ENCODE measurements at places on chromosomes 3 and 15. TPM values are rescaled to one million over a fixed set of nuclear protein-coding genes. Genes with fewer than 3 reads are reported as not detected.

ARRDC4 gene
- total RNA-seq, result 36.5 TPM

SPTSSB gene
- total RNA-seq, result 23.2 TPM

IQSEC1 gene
- total RNA-seq, result 30.8 TPM

SKOR1 gene
- total RNA-seq, result 0.92 TPM

WNT7A gene
- total RNA-seq, result not detected

PRRT3 gene
- total RNA-seq, result 31.6 TPM

GRCh38 chr15:33083232-33084081 lies 111.1 kb downstream of the FMN1 start:
- DNase-seq, result no peak

DNA sequence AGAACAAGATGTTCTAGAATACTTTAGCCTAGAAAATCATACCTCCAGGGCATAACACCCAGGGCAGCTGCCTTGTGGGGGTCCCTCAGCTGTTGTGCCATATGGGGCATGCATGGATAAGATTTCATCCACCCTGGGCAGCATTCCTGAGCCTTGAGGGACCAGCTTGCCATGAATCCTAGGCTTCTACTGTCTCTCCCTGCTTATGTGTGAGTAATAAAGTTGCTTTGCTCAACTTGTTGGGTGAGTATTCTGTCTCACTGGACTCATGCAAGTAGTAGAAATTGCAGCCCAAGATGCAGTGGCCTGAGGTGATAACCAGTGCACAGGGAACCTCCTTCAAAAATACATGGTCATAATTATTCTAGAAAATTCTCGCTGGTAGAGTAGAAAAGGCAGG lies 52.1 kb upstream of the EPHB1 start:
- no peak for DNase-seq

DNA sequence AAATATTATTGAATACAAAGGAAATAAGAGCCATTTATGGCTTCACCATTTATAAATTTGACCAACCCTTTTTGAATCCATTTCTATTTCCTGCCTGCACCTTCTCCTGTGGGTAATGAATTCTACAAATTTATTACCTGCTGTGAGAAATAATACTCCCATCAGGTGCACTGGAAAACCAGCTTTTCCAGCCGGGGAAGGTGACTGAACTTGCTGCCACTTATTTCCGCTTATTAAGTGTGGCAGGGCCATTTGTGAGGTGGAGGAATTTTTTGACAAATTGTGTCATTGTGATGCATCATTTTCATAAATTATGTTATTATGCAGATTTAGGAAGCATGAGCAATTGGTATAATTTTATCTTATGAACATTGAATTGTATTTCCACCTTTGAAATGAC lies 151.1 kb downstream of the SQOR start:
- DNase-seq, result no peak

DNA sequence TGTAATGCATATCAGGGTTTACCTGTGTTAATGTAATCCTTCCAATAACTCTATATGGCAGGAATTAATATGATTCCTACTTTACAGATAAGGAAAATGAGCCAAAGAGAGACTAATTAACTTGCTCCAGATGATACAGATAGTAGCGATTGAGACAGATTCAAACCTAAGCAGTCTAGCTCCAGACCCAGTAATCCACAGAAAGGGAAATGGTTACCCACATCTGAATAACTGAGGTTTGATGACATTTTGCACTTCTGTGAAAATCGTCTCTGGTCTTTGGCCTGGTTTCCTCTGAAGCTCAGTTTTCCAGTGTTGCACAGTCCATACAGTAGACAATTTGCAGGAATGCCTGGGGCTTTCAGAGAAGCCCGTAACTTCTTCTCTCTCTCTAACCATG lies 177.1 kb upstream of the UMPS start:
- DNase-seq, result no peak

DNA sequence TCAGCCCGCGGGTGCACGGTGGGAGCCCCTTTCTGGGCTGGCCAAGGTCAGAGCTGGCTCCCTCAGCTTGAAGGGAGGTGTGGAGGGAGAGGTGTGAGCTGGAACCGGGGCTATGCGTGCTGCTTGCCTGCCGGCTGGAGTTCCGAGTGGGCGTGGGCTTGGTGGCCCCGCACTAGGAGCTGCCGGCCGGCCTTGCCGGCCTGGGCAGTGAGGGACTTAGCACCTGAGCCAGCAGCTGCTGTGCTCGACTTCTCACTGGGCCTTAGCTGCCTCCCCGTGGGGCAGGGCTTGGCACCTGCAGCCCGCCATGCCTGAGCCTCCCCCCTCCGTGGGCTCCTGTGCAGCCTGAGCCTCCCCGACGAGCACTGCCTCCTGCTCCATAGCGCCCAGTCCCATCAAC lies 36.0 kb downstream of the TRH start:
- no peak for DNase-seq

DNA sequence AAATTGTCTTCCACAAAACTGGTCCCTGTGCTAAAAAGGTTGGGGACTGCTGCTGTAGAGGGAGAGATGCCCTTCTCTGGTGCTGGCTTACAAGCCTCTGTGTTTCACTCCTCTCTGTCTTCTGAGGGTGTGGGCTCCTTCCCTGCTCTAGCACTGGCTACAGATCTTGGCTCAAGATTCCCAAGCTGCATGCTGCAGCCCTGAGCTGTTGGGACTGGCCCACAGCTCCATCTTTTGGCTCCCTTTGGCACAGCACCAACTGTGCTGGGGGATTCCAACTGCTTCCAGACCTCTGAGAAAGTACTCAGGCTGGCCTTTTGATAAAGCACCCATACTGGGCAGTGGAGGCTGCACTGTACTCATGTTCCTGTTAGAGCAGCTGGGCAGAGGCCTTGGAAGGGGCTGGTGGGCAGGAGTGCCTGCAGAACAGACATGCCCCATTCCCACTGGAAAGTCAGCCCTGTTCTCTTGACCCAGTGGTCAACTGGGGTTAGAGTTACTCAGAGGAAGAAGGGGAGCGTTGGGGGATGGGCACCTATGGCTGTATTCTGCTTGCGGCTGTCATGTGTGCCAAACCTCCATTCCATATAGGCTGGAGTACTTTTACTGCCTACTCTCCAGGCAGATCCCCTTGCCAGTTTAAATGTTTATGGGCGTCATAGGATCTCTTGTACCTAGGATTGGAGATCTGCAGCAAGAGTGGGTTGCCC lies 55.7 kb downstream of the GALK2 start:
- peak; percentile 28 for DNase-seq

- DNase-seq, result peak; percentile 29
Observed at GRCh38 chr3:9615003-9615628, 34.2 kb upstream of the MTMR14 start.

DNA sequence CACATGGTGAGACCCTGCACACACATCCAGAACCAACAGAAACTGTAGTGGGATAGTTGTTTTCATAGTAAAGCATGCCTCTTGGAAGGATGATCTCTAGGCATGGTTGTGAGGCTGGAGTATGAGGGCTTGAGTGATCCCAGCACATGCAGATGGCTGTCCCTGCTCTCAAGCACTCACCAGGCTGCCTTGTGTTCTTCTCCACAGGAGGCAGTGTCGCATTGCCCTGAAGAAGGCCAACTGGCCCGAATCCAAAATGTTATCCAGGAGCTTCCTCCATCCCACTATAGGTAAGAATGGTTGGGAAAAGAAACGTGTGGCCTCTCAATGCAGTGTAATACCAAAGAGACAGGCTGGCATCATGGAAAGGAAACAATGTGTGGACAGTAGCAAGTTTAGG lies 82.7 kb downstream of the TMEM39A start:
- no peak for DNase-seq

GRCh38 chr15:88091444-88092016 lies 165.0 kb downstream of the NTRK3 start:
- no peak for DNase-seq

DNA sequence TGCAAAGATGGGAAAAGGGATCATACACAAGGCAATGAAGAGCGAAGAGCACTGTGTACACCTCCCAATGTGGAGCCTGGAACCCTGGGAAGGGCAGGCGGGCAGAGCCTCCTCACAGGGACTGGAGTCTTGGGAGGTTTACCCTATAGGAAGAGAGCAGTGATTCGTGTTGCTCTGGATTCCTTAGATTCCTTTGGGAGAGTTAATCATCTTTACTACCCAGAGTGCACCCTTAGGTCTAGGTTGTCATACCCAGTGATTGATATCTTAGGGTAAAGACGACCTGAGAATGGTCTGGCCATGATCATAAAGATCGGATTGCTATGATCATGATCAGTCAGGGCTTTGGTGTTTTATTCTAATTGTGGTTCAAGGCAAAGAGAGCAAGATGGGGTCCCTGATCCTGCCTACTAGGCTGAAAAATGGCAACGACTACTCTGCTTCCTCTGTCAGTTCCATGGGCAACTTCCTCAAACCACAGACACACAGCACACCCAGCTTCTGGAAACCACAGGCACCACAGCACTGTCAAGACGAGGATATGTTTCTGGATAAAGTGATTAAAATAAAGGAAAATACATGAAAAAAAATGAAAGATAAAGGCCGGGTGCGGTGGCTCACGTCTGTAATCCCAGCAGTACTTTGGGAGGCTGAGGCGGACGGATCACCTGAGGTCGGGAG lies 20.4 kb upstream of the MAP6D1 start:
- DNase-seq, result no peak

DNA sequence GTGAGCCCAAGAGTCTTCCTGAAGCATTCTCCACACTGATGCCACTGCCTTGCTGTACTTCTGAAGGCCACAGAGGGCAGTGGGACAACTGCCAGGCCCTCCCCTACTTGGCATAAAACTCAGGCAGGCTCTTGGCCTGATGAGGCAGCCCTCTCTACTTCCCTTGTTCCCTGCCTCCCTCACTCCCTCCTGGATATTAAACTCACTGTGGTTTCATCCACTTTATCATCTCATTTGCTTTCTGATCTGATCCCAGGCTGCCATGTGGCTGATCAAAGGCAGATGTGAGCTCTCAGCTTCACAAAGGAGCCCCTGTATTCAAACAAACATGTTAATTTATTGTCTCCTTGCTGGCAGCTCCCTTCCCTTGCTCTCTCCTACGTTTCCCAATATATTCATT lies 533.5 kb downstream of the IGSF11 start:
- DNase-seq, result peak; percentile 39

- no peak for DNase-seq
Observed at GRCh38 chr3:120506828-120507774, 56.3 kb upstream of the FSTL1 start.

DNA sequence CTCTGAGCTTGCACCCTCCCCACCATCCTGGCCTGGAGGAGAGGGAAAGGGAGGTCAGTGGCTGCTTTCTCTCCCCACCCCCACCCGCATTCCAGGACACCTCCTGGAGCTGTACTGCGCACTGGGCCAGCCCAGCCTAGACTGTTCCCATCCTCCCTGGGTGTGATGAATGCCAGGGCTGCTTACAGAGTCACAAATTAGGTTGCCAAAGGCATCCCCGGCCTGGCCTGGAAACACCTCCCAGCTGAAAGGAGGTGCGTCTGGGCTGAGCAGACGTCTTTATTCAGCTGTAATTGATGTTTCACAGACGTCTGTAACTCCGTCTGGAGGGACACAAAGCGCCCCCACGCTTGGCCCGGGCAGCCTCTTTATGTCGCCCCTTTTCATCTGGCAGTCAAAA lies 47.6 kb downstream of the RHCG start:
- no peak for DNase-seq

GRCh38 chr15:78454992-78455391 lies 17.0 kb downstream of the IREB2 start:
- DNase-seq, result no peak

- no peak for DNase-seq
Observed at GRCh38 chr15:97993310-97993738, 32.8 kb downstream of the ARRDC4 start.

GRCh38 chr15:69692342-69692741 lies 239.7 kb downstream of the RPLP1 start:
- DNase-seq, result no peak

DNA sequence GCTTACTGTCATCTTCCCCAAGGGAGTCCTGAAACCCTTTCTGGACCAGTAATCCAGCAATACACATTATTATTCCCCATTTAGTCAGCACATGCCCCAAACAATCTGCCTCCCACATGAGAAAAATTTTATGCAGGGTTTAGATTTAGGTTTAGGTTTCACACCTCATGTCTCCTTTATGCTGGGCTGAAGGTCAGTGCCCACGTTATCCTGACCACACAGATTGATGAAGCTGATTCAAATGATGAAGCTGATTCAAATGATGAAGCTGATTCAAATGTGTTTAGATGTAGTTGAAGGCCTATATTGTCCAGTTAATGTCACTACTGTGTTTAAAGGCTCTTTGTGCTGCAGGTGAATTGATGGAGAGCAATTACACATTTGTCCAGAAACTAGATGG lies 18.1 kb upstream of the ZBED2 start:
- no peak for DNase-seq

- DNase-seq, result no peak
Observed at GRCh38 chr15:67021455-67021854, 43.9 kb upstream of the SMAD3 start.

DNA sequence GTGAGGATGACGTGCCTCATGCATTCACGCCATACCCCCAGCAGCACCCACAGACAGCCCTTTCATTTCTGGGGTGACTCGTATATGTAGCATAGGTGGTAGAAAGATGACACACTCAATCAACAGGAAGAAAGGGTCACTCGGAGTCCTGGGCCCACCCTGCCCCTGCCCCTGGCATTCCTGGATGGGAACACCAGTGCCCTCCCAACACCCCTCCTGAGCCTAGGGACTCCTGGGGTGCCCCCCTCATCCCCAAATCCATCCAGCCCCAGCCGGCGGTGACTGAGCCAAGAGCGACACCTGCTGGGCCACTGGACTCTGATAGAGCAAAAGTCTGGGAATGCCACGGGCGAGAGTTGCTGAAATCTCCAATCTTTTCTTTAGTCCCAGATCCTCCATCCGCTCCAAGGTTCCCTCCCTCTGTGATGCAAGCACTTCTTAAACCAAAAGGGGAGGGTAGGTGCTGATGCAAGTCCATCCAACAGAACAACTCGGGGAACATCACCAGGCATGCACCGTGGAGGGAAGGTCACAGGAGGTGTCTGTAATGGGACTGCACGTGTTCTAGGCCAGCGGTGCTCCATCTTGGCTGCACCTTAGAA lies 31.1 kb downstream of the ACAN start:
- peak; percentile 64 for DNase-seq

DNA sequence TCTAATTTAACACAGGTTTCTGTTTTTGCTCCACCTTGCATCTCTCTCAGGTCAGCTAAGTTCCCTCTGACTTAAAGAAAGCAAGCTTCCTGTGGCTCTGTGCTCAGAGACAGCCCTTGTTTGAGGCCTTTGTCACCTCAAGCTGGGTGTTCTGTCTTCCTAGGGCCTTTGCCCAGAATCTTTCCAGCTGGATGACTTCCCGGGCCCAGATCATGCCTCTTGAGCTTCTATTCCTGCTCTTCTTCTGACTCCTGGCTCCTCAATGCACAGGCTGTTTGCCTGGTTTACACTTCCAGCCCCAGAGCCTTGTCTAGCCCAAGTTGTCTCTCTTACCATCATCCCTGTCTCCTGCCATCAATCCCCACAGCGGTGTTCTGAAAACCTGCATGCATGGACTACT lies 300.6 kb downstream of the VPS13C start:
- DNase-seq, result no peak

Data from stomach (tissue), 19 donors.